ENCODE measurements at places on chromosomes 5 and 9.

DNA sequence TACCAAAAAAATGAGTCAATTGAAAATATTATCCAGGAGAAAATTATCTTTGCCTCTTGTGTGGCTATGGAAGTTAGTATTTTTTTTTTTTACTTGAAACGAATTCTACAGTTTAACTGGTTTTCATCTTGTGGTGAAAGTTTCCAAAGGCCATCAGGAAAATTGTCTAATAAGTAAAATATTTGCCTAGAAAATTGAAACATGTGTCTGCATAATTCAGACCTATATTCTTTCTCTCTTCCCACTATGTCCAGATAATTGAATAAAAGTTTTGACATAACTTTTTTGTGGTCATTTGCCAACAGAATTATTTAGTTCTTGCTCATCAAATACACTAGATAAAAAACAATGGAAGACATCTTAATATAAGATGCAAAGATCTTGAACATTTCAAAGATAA lies 321.5 kb upstream of the RPS23 start:
- no peak for DNase-seq

DNA sequence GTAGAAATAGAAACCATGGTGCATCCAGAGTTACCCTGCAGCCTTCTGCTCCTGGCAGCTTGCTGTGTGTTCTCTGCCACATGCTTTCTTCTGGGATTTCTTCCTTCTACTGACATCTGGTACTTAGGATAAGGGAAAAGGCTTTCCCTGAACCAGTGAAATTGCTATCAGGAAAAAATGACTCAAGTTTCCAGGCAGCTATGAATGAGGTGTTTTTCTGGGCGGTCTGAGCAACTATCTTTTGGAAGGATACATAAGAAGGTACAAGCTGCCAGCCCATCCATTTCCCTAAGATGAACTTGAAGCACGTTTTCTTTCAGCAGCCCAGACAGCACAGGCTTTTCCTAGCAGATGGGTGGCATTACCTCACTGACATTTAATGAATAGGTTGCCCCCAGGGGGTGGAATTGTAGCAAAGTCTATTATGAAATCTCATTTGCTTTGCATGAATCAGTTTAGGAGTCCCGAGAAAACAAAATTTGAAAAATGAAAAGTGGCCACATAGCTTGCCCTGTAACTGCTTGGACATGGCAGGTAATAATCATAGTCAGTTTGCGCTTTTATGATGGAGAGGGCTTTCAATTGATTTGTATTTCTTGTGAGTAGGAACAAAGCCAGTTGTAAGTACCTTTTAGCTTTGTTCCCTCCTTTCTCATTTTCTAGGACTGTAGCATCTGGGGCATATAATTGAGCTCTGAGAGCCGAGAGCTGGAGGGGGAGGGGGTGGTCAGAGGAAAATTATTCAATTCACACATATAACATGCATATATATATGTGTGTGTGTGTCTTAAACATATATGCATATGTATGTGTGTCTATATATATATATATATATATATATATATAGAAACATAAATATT lies 108.5 kb downstream of the C9orf152 start:
- DNase-seq = no peak

DNA sequence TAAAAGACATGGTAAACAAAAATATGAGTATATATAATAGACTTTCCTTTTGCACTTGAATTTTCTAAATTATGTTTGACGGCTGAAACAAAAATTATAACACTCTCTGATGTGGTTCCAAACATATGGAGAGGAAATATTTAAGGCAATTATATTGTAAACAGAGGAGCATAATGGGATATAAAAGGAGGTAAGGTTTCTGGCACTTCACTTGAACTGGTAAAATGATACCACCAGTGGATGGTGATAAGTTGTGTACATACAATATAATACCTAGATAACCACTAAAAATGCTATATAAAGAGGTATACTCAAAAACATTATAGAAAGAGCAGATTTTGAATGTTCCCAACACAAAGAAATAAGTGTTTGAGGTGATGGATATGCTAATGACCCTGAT lies 192.9 kb upstream of the RAD23B start:
- no peak for DNase-seq

DNA sequence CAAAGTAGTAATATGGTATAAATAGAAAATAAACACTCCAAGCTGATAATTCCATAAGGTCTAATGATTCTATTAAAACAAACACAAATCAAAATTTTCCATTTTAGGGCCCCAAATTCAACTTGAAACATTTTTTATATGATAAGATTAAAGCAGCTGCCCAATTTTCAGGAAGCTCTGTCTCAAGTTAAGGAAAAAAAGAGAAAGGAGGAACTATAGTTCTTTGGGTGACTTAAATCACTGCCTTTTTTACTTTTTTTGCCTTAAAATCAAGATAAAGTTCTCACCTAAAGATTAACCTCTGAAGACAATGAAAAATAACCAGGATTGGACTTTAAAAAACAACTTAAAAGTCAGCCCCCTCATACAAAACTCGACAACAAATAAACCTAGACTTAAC lies 76.0 kb upstream of the IFNE start:
- DNase-seq = no peak
